Kidney epithelial cell (primary cell): ENCODE measurements at places on chromosomes 2 and 18. TPM values are rescaled to one million over a fixed set of nuclear protein-coding genes. Genes with fewer than 3 reads are reported as not detected.

CDH2 gene
- 190 and 196 TPM in 2 replicates for total RNA-seq

DNA sequence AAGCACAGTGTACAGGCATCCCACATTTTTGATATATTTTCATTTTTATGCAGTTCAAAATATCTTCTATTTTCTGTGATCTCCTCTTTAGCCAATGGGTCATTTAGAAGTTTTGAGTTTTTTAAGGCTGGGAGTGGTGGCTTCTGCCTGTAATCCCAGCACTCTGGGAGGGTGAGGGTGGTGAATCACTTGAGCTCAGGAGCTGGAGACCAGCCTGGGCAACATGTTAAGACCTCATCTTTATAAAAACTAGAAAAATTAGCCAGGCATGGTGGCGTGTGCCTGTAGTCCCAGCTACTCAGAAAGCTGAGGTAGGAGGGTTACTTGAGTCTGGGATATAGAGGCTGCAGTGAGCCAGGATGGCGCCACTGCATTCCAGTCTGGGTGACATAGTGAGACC lies 17.8 kb downstream of the UBR3 start:
- no peak for DNase-seq

AMER3 gene
- total RNA-seq = not detected in 2 replicates

- no peak for DNase-seq
Measured at GRCh38 chr18:35692866-35693265, 111.3 kb downstream of the GALNT1 start.

GRCh38 chr2:224883700-224884099 lies 158.6 kb downstream of the DOCK10 start:
- DNase-seq = no peak

- DNase-seq = no peak
Measured at GRCh38 chr2:7792031-7792651, 874.9 kb downstream of the RNF144A start.

- DNase-seq = no peak
Measured at GRCh38 chr2:238006510-238006909, 39.7 kb downstream of the UBE2F start.

NAT8 gene
- total RNA-seq = not detected in 2 replicates

ADRA2B gene
- 0.07 and 0.13 TPM in 2 replicates for total RNA-seq

SLC38A11 gene
- total RNA-seq = 0.46 TPM in 1 of 2 replicates, not detected in the other

- no peak for DNase-seq
Measured at GRCh38 chr18:74183130-74183529, 34.8 kb downstream of the TIMM21 start.

GRCh38 chr2:765369-765768 lies 88.2 kb upstream of the TMEM18 start:
- DNase-seq = no peak
